ENCODE measurements at places on chromosomes 16 and 17.

DNA sequence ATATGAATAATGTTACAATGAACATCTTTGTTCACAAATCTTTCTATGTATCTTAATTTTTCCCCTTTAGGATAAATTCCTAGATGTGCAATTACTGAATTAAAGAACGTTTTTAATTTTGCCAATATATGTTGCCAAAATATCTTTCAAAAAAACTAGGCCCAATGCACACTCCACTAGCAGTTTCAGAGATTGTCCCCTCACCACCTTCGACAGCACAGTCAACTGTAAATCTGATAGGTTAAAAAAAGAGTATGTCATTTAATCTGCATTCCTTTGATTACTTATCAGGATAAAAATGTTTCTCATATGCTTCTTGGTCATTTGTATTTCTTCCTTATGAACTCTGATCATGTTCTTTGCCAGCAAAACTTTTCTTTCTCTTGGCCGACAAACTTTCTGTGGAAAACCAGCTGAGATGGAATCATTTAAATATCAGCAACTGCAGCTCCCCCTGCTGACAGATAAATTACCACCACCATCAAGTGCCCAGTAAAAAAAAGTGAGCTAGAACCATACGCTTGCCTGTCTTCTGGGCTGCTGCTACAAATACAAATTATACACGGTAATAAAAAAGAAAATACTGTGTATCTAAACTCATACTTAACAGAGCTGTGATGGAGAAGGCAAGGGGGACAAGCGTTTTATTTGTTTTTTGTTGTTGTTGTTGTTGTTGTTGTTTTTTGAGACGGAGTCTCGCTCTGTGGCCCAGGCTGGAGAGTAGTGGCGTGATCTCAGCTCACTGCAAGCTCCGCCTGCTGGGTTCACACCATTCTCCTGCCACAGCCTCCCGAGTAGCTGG, 19.6 kb upstream of the KANSL1 start:
- peak; percentile 78 for DNase-seq

GRCh38 chr17:6913608-6914443, 82.0 kb upstream of the ALOX12 start:
- peak; percentile 85 for DNase-seq

DNA sequence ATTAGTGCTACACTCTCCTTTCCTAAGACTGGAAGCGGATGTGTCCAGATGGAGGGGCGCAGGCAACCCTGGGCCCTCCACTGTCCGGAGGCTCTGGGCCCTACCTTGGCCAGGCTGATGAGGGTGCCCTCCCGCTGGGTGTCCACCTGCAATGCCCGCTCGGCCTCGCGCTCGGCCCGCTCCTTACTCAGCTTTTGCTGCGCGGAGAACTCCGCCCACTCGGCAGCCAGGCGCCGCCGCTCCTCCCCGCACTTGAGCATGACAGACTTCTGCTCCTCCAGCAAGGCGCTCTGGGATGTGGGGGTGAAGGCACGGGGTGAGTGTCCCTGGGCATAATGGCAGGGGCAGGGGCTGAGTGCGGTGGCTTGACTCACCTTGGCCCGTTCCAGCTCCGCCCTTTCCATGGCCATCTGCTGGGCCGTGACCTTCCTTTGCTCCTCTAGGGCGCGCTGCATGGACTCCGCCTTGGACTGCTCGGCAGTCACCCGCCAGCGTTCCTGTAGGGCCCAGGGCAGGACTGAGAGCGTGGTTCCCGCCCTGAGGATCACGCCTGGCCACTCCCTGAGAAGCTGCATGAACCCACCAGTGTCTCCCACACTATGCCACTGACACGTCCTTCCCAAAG, 10.1 kb upstream of the MRPL38 start:
- no peak for DNase-seq

- DNase-seq: no peak
Measured at GRCh38 chr17:606508-607250, 108.0 kb downstream of the VPS53 start.

DNA sequence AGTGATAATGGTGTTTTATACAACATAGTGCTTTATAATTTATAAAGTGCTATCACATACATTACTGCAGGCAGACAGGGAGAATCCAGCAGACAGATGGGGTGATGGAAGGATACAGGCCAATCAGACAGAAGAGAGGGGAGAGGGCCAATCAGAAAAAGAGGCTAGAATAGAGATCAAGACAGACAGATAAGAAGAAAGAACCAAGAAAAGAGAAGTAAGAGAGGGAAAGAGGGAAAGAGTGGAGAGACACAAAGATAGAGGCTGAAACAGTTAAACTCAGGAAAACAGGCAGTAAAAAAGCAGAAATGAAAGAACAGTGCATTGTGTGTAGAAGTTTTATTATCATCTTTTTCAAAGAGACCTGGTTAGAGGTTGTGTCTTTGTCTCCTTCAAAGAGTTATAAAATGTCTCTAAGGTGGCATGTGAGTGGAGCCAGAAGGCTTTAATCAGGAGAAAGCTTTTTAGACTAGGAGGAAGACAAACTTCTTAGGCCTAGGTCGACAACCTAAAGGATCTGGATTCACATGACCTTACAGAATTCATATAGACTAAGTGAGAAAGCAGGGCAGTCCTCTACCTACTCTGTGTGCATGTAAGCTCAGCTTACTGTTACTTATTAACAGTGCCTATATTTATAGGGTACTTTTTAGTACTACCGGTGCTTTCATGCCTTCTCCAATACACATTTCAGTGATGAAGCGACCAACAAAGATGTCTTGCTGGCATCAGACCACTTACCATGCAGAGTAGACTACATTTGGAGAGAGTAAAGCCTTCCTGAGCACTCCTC, 8.3 kb upstream of the CHD3 start:
- no peak for DNase-seq

- no peak for DNase-seq
Measured at GRCh38 chr17:78641243-78641642, 64.0 kb upstream of the DNAH17 start.

GRCh38 chr16:65905331-65905730, 461.2 kb upstream of the CDH5 start:
- DNase-seq: no peak

- DNase-seq: no peak
Measured at GRCh38 chr17:67336859-67337258, 29.5 kb downstream of the PSMD12 start.

DNA sequence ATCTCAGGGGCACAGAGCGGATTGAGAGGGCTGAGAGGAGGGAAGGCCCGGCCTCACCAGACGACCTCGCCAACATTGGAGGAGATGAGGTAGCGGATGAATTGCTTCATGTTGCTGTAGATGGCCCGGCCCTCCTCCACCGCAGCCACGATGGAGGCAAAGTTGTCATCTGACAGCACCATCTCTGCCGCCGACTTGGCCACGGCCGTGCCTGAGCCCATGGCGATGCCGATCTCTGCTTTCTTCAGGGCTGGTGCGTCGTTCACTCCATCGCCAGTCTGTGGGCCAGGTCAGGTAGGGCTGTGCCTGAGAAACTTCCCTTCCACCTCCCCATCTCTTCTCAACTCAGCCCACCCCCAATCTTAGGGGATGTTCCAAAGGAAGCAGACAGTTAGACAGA, 21.1 kb upstream of the P2RX1 start:
- no peak for DNase-seq

DNA sequence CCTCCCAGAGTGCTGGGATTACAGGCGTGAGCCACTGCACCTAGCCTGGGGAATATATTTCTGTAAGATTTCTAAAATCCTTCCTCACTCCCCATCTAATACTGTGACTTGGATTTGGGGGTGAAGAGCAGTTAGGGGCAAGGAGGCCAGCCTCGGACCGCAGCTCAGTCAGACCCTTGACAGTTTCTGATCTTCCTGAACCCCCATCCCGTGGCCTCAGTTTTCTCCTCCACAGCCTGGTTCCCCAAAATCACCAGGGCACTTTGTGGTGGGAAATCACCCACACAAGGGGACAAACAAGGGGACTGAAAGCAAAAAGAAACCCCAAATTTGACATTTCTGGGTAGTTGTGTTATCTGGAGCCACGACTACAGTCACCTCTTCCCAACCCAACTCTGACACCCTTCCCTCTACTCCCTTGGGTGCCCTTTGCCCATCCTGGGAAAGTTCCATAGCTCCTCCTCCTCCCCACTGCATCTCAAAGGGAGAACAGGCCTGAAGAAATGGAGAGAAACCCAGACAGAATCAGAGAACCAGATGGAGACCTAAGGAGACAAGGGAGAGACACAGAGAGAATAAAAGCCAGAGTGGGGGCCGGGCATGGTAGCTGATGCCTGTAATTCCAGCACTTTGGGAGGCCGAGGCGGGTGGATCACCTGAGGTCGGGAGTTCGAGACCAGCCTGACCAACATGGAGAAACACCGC, 2.8 kb upstream of the STAT5A start:
- no peak for DNase-seq

- peak; percentile 55 for DNase-seq
Measured at GRCh38 chr17:29663155-29663554, 40.4 kb upstream of the CORO6 start.

- no peak for DNase-seq
Measured at GRCh38 chr16:63201851-63202250, 1165.6 kb upstream of the CDH8 start.

DNA sequence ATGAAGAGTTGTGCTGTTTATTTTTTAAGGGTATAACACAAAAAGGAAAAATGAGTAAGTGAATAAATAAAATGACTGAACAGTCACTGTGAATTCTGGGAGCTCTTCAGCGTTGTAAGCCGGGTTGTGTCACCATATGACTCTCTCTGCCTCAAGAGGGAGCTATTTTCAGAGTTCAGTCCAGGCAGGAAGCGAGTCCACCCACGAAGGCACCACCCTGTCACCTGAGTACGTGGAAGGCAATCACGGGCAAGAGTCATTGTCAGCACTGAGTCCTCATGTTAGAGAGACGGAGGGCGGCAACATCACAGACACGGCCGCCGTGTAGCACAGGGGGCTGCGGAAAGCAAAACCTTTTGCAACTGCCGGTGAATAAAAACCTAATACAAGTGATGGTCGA, 227.6 kb downstream of the UTP18 start:
- no peak for DNase-seq

- no peak for DNase-seq
Measured at GRCh38 chr17:27306276-27306835, 12.4 kb downstream of the WSB1 start.

DNA sequence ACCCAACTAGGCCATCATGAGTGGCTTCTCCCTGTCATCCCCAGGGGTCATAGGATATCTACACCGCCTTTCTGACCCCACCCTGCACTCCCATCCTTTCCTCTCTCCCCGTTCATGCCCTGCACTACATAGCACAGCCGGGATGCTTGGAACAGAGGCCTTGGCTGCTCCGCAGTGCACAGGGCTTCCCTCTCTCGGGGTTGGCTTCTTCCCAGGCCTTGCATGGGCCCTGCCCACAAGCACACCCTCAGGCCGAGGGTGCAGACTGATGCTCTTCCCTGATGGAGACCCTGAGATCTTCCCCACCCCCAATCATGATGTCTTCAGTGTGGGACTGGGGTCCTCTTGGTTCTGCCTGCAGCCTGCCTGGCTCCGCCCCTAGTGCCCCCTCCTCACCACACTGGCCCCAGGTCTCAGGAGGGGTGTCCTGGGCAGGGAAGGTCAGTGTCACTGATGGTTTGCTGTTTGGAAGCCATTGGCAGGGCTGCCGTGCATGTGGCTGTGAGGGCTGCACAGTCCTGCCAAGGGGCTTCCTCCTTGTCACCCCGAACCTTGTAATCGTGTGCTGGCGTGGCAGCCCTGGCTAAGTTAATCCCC, 14.3 kb upstream of the NAGLU start:
- DNase-seq: no peak

DNA sequence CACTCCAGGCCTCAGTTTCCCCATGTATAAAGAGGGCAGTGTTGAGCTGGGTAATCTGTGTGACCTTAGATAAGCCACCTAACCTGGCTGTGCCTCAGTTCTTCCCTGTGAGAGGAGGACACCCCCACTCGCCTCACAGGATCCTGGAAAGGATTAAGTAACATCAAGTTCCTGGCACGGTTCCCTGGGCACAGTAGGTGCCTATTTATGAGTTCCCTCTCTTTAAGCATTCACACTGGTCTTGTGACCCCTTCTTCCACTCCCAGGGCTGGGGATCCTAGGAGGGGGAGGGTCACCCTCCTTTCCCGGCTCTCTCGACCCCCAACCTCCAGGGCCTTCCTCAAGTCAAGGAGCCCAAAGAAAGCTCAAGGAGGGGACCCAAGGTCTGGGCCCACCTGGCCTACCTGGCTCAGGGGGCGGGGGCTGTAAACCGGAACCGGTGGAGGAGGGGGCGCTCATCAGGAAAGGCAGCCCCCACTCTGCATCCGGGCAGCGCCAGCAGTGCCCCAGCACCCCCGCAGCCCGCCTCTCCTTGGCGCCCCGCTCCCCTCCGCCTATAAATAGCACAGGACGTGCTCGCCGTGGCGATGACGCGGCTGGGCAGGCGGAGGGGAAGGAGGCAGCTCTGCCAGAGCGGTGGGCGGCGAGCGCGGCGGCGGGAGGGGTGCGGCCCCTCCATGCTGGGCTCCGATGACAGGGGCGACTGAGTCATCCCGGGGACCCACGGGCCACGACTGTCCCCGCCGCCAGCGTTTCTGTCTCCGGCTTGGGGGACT, 9.4 kb downstream of the RPL19 start:
- peak; percentile 83 for DNase-seq

Data from GM03348 (cell line).